ENCODE measurements at places on chromosomes 11 and 22. TPM values are rescaled to one million over a fixed set of nuclear protein-coding genes. Genes with fewer than 3 reads are reported as not detected.

Gene RTN4RL2
- 0.54 TPM for total RNA-seq

Gene GP1BB
- not detected for total RNA-seq

Gene BTG4
- total RNA-seq, result not detected

Gene NXPE1
- not detected for total RNA-seq

Gene MB
- total RNA-seq, result 5.7 TPM

Gene CHRDL2
- total RNA-seq, result not detected

Gene FDX1
- total RNA-seq, result 14.2 TPM

GRCh38 chr11:28442131-28442530, 333.9 kb downstream of the METTL15 start:
- DNase-seq, result no peak

GRCh38 chr11:11987503-11988022, 20.9 kb downstream of the DKK3 start:
- no peak for DNase-seq

- DNase-seq, result no peak
These were observed 62.7 kb upstream of the FIBIN start for GRCh38 chr11:26931248-26931631.

DNA sequence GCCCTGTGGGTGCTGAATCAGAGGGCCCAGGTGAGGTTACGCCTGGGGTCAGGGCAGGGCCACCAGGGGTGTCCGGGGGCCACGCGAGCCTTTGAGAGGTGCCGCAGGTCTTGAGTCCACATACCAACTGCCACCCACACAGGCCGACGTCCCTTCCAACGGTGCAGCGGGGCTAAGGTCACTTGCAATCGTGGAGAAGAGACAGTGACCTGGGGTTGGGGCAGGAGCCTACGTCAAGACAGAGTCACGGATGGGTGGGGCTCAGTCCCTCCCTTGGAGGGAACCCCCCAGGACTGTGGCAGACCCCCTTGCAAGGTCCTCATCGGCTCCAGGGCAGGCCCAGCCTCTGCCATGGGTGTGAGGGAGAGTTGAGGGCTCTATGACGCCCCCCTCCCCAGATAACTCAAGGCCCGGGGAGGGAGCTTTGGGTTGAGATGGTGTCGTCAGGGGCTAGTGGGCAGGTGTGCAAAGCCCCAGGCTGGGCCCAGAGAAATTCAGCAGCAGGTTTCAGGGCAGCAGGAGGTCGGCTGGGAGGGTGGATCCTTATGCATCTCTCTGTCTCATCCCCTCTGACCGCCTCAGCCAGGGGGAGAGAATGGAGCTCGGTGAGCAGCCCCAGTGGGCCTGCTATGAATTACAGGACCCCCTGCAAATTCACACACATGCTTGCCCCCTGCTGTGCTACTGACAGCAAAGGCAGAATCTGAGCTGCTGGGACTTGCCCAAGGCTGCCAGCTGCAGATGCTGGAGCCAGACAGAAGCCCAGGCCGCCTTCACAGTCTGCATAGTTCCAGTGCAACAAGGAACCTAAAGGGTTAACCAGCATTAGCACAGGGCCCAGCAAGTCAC, 60.0 kb downstream of the MYEOV start:
- no peak for DNase-seq

DNA sequence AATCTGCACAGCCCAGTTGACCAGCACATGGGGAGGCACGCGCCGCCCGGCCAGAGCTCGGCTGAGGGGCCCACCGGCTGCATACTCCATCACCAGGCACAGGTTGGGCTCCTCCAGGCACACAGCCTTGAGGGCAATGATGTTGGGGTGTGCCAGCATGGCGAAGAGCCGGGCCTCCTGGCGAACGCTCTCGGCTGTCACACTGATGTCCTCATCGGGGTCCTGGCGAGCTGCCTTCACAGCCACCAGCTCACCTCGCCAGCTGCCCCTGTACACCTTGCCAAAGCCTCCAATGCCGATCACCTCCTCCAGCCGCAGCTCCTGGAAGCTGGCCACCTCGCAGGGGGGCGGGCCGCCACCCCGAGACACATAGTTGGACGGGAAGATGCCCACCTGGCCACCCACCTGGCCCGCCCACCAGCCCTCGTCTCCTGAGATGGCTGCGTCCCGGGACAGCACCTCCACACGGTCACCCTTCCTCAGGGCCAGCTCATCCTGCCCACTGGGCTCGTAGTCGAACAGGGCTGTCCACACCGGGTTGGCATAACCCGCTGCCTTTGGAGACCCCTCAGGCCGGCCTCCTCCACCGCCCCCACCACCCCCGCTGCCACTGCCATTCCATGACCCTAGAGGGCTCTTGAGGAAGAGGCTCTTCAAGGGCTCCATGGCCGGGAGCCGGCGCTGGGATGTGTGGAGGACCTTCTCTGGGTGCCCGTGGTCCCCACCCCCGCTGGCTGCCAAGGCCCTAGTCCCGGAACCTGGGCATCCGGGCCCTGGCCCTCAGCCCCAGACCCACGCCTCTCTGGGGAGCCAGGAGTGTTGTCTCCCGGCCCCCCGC, 711 bp downstream of the MAP3K11 start:
- no peak for DNase-seq

DNA sequence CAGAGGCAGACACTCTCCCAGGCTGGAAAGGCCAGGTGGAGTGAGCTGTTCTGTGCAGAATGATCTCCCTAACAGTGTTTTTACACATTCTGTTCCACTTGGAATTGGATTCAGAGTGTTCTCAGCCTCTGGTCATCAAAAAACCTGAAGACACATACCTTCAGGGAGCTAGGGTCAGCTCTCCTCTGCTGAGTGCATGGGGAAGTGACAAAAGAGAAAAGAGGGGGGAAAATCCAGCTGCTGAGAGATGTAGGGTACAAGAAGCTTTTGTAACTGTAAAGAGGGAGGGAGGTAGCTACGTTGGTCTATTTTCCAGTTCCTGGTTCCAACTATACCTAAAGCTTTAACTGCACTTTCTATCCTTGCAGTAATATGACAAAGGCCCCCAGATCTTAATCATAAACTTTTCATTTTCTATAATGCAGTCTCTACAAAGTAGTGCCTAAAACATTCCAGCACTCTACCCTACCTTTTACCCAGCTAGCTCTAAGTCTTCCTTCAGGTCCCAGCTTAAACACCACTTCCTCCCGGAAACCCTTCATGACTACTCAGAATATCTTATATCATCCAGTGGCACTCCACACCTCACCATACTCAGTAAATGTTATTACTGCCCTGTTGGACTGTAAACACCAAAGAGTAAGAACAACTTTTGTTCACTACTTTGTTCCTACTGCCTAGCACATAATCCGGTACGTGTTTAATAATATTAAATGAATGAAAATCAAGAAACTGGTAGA, 9.2 kb downstream of the MAPK1 start:
- DNase-seq, result no peak

DNA sequence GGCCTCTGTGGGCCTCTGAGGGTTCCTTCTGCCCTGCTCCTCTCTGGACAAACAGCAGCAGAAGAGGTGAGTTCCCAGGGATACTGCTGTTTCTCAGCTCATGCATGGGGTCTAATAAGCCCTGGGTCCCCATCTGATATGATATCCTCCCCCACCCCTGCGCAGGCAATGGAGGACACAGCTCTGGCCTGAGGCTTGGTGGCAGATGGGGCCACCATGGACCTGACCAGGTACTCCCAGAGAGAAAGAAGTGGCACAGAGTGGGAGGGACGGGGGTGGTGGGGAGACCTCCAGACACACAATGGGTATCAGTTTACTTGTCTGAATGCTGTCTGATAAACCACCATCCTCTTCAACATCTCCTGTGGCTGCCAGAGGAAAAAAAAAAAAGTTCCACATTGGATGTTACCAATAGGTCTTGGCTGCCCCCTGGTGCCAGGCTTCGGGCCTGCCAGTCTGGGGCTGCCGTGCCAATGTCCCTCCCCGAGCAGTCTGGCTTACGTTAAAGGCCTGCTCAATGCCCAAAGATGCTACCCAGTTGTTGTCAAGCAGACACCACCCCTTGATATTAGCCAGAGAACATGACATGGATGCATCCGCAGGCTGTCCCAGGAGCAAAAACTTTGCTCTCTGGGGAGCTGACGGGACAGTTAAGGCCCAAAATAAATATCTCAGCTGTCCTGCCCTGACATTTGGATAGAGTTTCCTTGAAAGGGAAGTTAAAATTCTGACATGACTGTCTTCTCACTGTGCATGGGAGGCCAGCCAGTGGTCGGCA, 27.9 kb upstream of the ABCC8 start:
- DNase-seq, result peak; percentile 68

Data from activated T-helper 1 cell treated with anti-CD3 and anti-CD28 coated beads, Interleukin-12 subunit alpha, Interleukin-12 subunit beta, Interleukin-2, Interleukin-4 antibody, amounts not matched to agents 30 ng/mL and 10 ng/mL and 1 ng/mL, durations not matched to agents 14 hours and 24 hours and 36 hours (primary cell).